ENCODE measurements at places on chromosomes 1 and 21. TPM values are rescaled to one million over a fixed set of nuclear protein-coding genes. Genes with fewer than 3 reads are reported as not detected.
A peak's percentile ranks its signal among the peaks of the same experiment; 100 is the strongest.

DNA sequence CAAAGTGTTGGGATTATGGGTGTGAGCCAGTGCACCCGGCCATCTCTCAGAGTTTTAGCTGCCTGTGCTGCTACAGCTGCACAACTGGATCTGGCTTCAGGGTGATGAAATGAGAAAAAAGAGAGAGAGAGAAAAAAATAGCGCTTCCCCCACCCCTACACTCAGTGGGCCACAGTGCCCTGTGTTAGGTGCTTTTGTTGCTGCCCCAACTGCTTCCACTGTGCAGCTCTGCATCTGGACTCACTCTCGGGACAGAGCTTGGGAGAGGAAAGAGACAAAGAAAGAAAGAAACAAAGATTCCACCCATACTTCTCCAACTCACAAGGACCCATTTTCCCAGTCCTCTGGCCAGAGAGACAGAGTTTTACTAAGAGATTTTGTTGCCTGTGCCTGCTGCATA is 50.4 kb downstream of the INAVA start:
- no peak overlapping the region for H3K4me3 ChIP-seq
- no peaks in the 10 kb centered on the region for H3K4me1 ChIP-seq
- no peaks in the 10 kb centered on the region for H3K36me3 ChIP-seq

GRCh38 chr1:200279810-200280411 is 129.9 kb downstream of the ZNF281 start:
- H3K27me3 ChIP-seq: no peaks in the 10 kb centered on the region
- no peaks in the 10 kb centered on the region for H3K4me1 ChIP-seq
- H3K4me3 ChIP-seq: no peak overlapping the region

GRCh38 chr1:172399756-172400721 is 20.4 kb upstream of the C1orf105 start:
- H3K4me1 ChIP-seq: peaks cover 7% of the 10 kb centered on the region
- H3K27ac ChIP-seq: no peak overlapping the region
- no peak overlapping the region for H3K4me3 ChIP-seq
- DNase-seq: no peak
- no peaks in the 10 kb centered on the region for H3K36me3 ChIP-seq
- no peaks in the 10 kb centered on the region for H3K27me3 ChIP-seq

The CD1D gene
- 5.3 TPM for total RNA-seq

DNA sequence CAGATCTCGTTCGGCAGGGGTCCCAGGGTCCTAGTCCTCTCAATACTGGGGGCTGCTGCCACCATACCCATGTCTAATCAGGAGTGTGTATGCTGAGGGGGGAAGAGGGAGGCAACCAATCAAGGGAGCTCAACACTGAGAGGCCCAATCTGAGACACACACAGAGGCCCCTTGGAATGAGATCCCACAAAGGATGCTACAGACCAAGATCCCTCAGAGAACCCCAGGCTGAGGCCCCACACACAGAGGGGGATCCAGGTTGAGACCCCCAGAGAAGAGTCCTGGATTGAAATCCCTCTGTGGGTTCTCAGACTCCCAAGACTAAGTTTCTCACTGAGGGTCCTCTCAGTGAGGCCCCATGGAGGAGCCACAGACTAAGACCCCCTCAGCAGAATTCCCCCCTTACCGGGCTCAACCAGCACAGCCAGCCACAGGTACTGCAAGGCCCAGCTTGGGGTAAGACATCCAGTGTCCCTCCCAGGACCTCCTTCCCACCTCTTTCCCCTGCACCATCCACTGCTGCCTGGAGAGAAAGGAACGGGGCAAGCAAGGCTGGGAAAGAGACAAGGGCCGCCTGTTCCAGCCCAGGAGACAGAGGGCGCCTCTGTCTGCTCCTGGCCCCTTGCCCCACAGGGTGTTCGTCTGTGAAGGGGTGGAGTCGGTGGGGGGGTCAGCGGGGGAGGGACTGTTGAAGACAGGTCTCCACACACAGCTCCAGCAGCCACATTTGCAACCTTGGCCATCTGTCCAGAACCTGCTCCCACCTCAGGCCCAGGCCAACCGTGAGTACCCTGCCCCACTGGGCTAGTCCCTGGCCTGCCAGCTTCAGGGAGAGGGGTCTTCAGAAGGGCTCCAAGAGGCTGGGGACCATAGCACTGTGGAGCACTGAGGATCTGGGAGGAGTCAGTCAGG is at the start of gene S100A1:
S100A1 (plus strand) TSS at position 720 of the 912 bp plus-strand sequence. CDS start 2,088 bp downstream, outside the sequence.
- H3K4me1 ChIP-seq: peaks cover 36% of the 10 kb centered on the region
- no peak for DNase-seq
- H3K27ac ChIP-seq: peak within 1 kb of the TSS; percentile 93
- H3K4me3 ChIP-seq: peak within 1 kb of the TSS; percentile 62
- H3K36me3 ChIP-seq: no peaks in the 10 kb centered on the region
- H3K27me3 ChIP-seq: no peaks in the 10 kb centered on the region

- no peak overlapping the region for H3K27ac ChIP-seq
- peak; percentile 58 for DNase-seq
- no peaks in the 10 kb centered on the region for H3K27me3 ChIP-seq
- peaks cover 21% of the 10 kb centered on the region for H3K4me1 ChIP-seq
- H3K4me3 ChIP-seq: no peak overlapping the region
- no peaks in the 10 kb centered on the region for H3K36me3 ChIP-seq
Measured at GRCh38 chr1:2591581-2592261, 5.1 kb downstream of the PRXL2B start.

DNA sequence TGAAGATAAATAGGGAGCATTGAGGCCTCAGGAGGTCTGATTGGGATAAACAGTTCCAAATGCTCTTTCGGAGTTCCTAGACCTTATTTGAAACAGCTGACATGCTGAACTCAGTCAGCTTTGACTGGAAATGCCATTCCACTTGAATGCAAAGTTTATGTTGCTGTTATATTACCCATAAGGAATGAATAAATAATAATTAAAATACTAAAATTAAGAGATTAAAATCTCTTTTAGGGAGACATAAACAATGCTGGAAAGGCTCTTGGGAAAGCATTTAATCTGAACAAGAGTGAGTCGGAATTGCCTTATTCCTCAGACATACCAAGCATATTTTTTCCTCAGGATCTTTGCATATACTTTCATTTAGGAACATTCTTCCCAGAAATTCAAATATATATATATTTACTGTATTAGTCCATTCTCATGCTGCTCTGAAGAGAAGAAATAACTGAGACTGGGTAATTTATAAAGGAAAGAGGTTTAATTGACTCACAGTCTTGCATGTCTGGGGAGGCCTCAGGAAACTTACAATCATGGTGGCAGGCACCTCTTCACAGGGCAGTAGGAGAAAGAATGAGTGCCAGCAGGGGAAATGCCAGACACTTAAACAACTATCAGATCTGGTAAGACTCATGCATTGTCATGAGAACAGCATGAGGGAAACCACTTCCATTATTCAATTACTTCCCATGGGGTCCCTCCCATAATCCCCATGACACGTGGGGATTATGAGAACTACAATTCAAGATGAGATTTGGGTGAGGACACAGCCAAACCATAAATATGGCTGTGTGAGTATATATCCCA is 318.2 kb upstream of the PLXNA2 start:
- no peak overlapping the region for H3K4me3 ChIP-seq
- no peak for DNase-seq
- no peak overlapping the region for H3K27ac ChIP-seq
- no peaks in the 10 kb centered on the region for H3K4me1 ChIP-seq
- no peaks in the 10 kb centered on the region for H3K27me3 ChIP-seq
- H3K36me3 ChIP-seq: no peaks in the 10 kb centered on the region

DNA sequence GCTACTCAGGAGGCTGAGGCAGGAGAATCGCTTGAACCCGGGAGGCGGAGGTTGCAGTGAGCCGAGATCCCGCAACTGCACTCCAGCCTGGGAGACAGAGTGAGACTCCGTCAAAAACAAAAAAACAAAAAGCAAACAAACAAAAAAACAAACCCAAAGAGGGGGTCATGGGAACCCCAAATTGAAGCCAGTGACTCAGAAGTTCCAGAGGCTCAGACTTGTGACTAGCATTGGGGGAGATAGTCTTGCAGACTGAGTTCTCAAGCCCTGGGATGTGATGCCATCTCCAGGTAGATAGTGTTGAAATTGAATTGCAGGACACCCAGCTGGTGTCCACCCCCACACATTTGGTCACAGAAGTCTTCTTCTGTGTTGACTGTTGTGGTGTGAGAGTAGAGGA is 24.9 kb upstream of the ENO1 start:
- H3K4me3 ChIP-seq: no peak overlapping the region
- H3K27me3 ChIP-seq: no peaks in the 10 kb centered on the region
- no peak for DNase-seq
- H3K27ac ChIP-seq: peak overlapping the region; percentile 24
- peaks cover 7% of the 10 kb centered on the region for H3K4me1 ChIP-seq
- H3K36me3 ChIP-seq: no peaks in the 10 kb centered on the region

The FOXJ3 gene
- 47.0 TPM for total RNA-seq

DNA sequence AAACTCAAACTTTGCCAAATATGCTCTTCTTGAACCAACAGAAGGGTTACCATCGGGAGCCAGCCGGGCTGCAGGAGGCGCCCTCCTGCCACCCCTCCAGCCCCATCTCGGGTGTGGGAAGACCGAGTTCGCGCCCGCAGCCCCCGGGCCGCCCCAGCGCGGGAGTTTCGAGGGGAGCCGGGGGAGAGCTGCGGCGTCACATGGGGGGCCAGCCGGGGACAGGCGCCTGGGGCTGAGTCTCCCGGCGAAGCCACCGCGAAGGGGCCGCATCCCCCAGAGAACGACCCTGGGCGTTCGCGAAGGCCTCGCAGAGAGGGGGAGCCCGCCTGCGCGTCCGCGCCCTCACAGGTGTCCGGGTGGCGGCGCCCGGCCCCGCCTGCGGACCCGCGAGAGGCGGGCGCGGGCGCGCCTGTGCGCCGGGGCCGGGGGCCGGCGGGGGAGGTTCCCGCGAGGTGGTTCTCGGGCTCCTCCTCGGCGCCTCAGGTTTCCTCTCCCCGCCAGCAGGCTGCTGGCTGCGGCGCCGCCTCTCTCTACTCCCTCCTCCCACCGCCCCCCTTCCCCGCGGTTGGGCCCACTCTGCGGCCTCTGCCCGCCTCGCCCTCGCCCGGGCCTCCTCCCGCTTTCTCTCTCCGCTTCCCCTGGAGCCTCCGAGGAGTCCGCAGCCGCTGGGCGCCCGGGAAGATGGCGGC is at the start of gene RAVER2:
RAVER2 (plus strand) TSS at position 584 of the 689 bp plus-strand sequence; CDS start at position 682, 98 bp downstream.
- no peaks in the 10 kb centered on the region for H3K27me3 ChIP-seq
- H3K4me3 ChIP-seq: peak within 1 kb of the TSS; percentile 82
- peaks cover 18% of the 10 kb centered on the region for H3K4me1 ChIP-seq
- peak; percentile 90 for DNase-seq
- H3K36me3 ChIP-seq: no peaks in the 10 kb centered on the region

The SOD1 gene
- total RNA-seq: 154 TPM

DNA sequence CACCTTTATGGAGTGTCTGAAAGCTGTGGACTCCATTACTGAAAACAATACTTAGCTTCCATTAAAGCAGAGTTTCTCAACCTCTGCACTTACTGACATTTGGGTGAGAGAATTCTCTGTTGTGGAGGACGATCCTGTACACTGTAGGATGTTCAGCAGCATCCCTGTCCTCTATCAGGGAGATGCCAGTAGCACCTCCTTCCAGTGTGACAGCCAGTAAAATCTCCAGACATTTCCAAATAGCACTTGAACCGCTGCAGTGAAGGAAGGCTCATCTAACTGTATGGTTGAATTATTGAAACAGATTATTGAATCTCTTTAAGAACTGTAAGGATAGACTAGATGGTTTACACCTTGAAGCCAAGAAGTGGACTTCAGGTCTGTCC is 3.1 kb downstream of the PRDM2 start:
- H3K4me3 ChIP-seq: no peak overlapping the region
- H3K36me3 ChIP-seq: no peaks in the 10 kb centered on the region
- H3K4me1 ChIP-seq: peaks cover 6% of the 10 kb centered on the region

DNA sequence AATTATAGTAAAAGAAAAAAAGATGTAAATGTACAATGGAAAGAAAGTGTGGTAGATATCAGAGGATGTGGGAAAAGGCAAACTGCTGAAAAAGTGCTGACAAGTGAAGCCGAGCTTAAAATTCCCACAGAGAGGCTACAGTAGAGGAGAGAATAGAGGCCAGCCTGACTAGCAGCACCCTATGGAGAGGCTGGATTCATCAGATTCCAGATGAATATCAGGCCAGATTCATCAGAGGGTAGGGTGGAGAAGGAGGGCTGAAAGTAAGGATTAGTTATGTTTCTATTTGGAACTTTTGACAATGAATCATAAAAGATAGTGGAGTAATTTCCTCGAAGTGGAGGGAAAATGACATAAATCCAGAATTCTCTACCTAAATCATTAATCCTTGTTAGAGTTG is 60.4 kb upstream of the NEK7 start:
- H3K36me3 ChIP-seq: no peaks in the 10 kb centered on the region
- H3K4me3 ChIP-seq: no peak overlapping the region
- H3K27me3 ChIP-seq: no peaks in the 10 kb centered on the region
- no peak for DNase-seq
- no peaks in the 10 kb centered on the region for H3K4me1 ChIP-seq

The HCRTR1 gene
- total RNA-seq: not detected

The C1orf174 gene
- total RNA-seq: 19.9 TPM

The PTPRU gene
- total RNA-seq: 45.5 TPM

GRCh38 chr1:214859647-214860046 is 222.9 kb upstream of the KCNK2 start:
- no peak for DNase-seq
- H3K4me3 ChIP-seq: no peak overlapping the region
- H3K36me3 ChIP-seq: no peaks in the 10 kb centered on the region

DNA sequence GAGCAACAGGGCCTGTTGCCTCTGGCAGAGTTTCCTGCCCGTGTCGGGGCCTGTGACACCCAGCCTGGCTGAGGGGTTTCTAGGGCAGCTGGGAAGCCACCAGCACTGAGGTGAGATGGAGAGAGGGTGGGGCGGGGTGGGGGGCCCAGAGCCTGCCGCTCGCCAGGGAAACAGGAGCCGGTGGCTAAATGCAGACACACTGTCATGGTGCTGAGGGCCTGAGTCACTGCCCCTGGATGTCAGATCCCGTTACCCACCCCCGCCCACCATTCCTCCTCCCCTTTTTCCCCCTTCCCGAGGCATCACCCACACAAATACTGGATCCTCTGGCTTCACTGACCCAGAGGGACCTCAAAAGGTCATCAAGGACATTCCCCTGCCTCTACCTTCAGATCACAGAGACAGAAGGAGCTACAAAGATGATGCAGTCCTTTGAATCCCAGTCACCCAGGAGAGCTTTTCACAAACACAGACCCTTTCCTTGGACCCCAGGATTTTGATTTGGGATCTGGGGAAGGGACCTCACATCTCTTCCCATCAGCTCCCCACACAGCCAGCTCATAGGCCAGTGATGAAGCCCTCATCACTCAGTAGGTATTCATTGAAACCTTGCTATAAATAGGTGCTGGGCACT is 1.9 kb upstream of the HSPB7 start:
- H3K4me1 ChIP-seq: peaks cover 15% of the 10 kb centered on the region
- no peak overlapping the region for H3K4me3 ChIP-seq
- no peaks in the 10 kb centered on the region for H3K27me3 ChIP-seq
- no peaks in the 10 kb centered on the region for H3K36me3 ChIP-seq

The C1orf87 gene
- 1.7 TPM for total RNA-seq

DNA sequence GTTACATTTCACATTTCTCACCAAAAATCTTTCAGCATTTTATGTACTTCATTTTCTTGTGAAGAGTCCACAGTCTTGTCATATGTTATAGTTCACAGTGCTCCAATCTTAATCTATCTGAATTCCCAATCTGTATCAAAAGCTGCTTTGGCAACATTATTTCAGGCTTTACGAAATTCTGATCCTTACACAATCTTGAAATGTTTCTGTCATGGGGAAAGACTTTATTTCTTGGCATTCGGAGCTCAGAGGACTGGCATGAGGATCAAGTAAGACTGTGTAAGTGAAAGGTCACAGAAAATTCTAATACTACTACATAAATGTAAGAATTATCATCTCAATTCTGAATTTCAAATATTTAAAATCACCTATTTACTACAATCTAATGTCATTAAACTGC is 2.0 kb downstream of the USP33 start:
- peak overlapping the region; percentile 15 for H3K27ac ChIP-seq
- H3K36me3 ChIP-seq: no peaks in the 10 kb centered on the region
- H3K4me1 ChIP-seq: peaks cover 38% of the 10 kb centered on the region
- no peak for DNase-seq

- no peaks in the 10 kb centered on the region for H3K27me3 ChIP-seq
- H3K27ac ChIP-seq: no peak overlapping the region
- H3K4me1 ChIP-seq: no peaks in the 10 kb centered on the region
Measured at GRCh38 chr1:115310581-115311473, 27.2 kb downstream of the NGF start.

The IL20 gene
- total RNA-seq: not detected

The FCAMR gene
- total RNA-seq: not detected

Measured in upper lobe of right lung (tissue), 1 donor.